ENCODE measurements at places on chromosomes 16 and 17.

- DNase-seq, result no peak
Observed at GRCh38 chr16:47726031-47726675, 265.0 kb downstream of the PHKB start.

- peak; percentile 82 for DNase-seq
Observed at GRCh38 chr16:68760671-68761275, 23.7 kb downstream of the CDH1 start.

DNA sequence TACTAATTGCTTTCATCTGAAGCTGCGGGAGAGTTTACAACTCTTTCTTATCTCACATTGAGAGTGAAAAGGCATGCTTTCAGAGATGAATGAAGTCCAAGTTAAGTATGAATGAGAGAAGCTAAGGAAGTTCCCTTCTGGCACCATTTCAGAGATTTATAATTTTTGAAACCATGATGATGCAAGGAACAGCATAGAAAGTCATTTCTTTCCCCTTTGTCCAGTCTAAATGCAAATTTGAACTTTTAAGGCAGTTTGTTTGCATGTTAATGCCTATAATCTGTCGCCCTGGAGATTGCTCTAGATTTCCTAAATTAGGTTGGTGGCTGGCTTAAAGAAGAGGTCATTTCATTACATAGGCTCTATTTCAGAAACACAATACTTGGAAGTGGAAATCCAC, 594.8 kb upstream of the GOT2 start:
- DNase-seq, result no peak

GRCh38 chr17:33284022-33284421, 9.1 kb downstream of the ASIC2 start:
- no peak for DNase-seq

DNA sequence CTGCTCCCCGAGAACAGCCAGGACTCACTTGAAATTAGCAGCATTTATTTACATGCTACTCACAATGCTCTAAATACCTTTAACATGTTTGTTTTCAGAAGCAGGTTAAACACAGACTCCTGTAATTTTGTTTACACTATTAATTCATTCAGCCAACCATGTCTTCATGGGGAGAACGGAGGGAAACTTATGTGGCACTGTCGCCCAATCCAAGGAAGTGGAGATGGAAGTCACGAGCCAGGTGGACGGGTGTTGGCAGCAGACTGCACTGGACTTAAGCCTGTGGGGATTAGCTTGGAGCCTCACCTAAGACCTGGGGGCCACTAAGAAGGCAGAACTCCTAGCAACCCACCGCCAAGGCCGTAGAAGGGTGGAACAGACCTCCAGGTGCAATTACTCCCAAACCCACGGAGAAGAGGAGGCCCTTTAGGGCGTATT, 8.8 kb upstream of the GFAP start:
- DNase-seq, result no peak

DNA sequence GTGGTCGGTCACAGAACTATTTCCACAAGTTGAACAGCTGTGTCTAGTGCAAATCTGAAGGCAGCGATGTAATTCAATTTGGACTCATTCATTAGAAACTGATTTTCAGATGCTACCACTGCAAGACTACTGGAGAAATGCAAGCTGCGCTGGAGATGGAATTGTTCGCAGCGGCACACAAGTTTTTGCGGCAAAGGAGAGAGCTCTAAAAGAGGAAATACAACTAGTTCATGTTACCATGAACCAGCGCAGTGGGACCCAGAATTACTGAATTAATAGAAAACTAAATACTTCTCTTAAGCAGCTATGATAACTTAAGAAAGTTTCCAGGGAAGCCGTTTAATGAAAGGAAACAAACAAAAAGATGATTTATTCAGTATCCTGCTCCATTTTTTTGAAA, 1.9 kb downstream of the CREBBP start:
- no peak for DNase-seq
